ENCODE measurements at places on chromosomes 6 and 20. TPM values are rescaled to one million over a fixed set of nuclear protein-coding genes. Genes with fewer than 3 reads are reported as not detected.

HLA-DQB1 gene
- total RNA-seq = 9.8 TPM

- H3K4me3 ChIP-seq = peak overlapping the region; percentile 97
- no peak for DNase-seq
- peaks cover 39% of the 10 kb centered on the region for H3K4me1 ChIP-seq
- H3K36me3 ChIP-seq = peaks cover 32% of the 10 kb centered on the region
Observed at GRCh38 chr6:132814716-132815570, 574 bp downstream of the RPS12 start.

DNA sequence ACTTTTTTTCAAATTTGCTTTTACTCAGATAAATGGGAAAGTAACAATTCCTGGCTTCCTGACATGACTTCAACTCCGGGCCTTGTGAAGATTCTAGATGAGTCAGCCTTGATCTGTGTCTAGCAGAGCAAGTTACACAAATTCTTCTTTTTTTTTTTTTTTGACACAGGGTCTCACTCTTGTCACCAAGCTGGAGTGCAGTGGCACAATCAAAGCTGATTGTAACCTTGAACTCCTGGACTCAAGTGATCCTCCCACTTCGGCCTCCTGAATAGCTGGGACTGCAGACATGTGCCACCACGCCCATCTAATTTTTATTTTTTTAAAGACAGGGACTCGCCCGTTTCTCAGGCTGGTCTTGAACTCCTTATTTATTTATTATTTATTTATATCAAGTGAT, 7.3 kb upstream of the ARHGAP18 start:
- no peaks in the 10 kb centered on the region for H3K27me3 ChIP-seq
- DNase-seq = no peak
- no peak overlapping the region for H3K27ac ChIP-seq
- no peaks in the 10 kb centered on the region for H3K36me3 ChIP-seq
- no peak overlapping the region for H3K4me3 ChIP-seq
- peaks cover 7% of the 10 kb centered on the region for H3K4me1 ChIP-seq

ACOT13 gene
- total RNA-seq = 18.7 TPM

- no peak overlapping the region for H3K27ac ChIP-seq
- no peaks in the 10 kb centered on the region for H3K4me1 ChIP-seq
- no peak for DNase-seq
- peaks cover 31% of the 10 kb centered on the region for H3K27me3 ChIP-seq
- H3K4me3 ChIP-seq = no peak overlapping the region
Observed at GRCh38 chr6:6178795-6179194, 141.7 kb downstream of the F13A1 start.

DNA sequence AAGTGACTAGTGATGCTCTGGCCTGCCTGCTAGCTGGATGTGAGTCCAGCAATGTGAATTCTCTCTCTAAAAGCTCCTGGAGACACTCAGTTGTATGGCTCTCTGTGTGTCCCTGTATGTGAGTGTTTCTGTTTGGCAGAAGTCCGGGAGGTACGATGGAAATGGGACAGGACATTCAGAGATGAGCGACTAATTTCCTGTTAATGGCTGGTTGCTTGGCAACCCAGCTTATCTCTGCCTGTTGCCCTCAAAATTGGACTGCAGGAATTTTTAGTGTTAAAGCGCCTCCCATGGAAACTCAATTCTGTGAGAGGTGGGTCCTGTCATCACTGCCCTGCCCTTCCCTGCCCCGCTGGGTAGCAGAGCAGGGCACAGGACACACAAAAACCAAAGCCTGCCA, 136.8 kb upstream of the LRFN2 start:
- H3K4me1 ChIP-seq = peaks cover 46% of the 10 kb centered on the region
- H3K27ac ChIP-seq = peak overlapping the region; percentile 22
- DNase-seq = no peak
- no peak overlapping the region for H3K4me3 ChIP-seq
- no peaks in the 10 kb centered on the region for H3K36me3 ChIP-seq

GRCh38 chr20:54431156-54431944, 44.0 kb upstream of the DOK5 start:
- no peak for DNase-seq
- H3K4me3 ChIP-seq = no peak overlapping the region
- H3K4me1 ChIP-seq = no peaks in the 10 kb centered on the region
- no peaks in the 10 kb centered on the region for H3K27me3 ChIP-seq
- no peak overlapping the region for H3K27ac ChIP-seq

- no peaks in the 10 kb centered on the region for H3K27me3 ChIP-seq
- peaks cover 18% of the 10 kb centered on the region for H3K4me1 ChIP-seq
- DNase-seq = no peak
- H3K4me3 ChIP-seq = no peak overlapping the region
Observed at GRCh38 chr20:13441388-13441787, 197.3 kb downstream of the TASP1 start.

GSTA3 gene
- total RNA-seq = not detected

GRCh38 chr20:57592263-57593092, 27.7 kb downstream of the ZBP1 start:
- no peak for DNase-seq
- H3K4me1 ChIP-seq = peaks cover 4% of the 10 kb centered on the region
- H3K27me3 ChIP-seq = peaks cover 55% of the 10 kb centered on the region

GRCh38 chr6:125884634-125885371, 71.8 kb upstream of the HINT3 start:
- no peak overlapping the region for H3K27ac ChIP-seq
- no peak for DNase-seq
- no peaks in the 10 kb centered on the region for H3K27me3 ChIP-seq

CRISP3 gene
- total RNA-seq = 0.85 TPM

MCHR2 gene
- not detected for total RNA-seq

GPR6 gene
- total RNA-seq = not detected

CDKAL1 gene
- total RNA-seq = 22.6 TPM

GRCh38 chr20:33175123-33175522, 7.2 kb downstream of the BPIFA2 start:
- peaks cover 18% of the 10 kb centered on the region for H3K4me1 ChIP-seq
- DNase-seq = no peak
- H3K4me3 ChIP-seq = no peak overlapping the region

DNA sequence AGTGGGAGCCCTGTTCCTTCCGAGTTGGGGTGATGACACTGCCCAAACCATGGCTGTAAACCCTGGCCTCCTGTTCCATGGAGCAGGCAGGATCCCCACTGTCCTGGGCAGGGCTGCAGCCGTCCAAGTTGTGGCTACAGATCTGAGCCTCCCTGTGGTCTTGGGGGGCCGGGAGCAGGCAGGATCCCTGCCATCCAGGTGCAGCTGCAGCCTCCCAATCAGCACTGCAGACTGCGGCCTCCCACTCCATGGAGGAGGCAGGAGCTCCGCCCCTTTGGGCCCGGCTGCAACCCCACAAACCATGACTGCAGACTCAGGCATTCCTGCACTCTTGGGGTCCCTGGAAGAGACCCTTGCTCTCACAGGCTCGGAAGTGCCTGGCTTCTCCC, 872.1 kb upstream of the GJE1 start:
- H3K4me3 ChIP-seq = no peak overlapping the region
- no peak overlapping the region for H3K27ac ChIP-seq
- no peaks in the 10 kb centered on the region for H3K36me3 ChIP-seq
- H3K27me3 ChIP-seq = no peaks in the 10 kb centered on the region
- DNase-seq = no peak

DNA sequence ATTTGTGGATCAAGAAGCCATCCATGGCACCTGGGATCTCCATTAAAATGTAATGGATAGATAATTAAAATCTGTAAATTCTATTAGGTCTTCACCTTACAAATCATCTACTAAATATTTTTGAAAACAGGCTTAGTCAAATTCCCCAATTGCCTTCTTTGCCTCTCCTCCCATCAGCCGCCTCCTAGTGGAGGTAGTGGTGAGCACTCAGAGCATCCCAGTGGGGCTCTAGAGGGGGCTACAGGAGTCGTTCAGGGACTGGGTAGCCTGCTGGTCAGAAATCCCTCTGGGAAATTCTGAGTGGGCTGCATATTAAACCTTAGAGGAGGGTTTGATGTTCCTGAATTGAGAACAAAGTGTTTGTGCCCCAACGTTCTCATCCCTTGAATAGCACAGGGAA, 20.8 kb upstream of the PAX1 start:
- H3K27ac ChIP-seq = no peak overlapping the region
- DNase-seq = no peak
- no peaks in the 10 kb centered on the region for H3K36me3 ChIP-seq
- peaks cover 10% of the 10 kb centered on the region for H3K4me1 ChIP-seq
- H3K27me3 ChIP-seq = peaks cover 45% of the 10 kb centered on the region
- no peak overlapping the region for H3K4me3 ChIP-seq

GRCh38 chr20:47917549-47918070, 132.3 kb upstream of the SULF2 start:
- peaks cover 10% of the 10 kb centered on the region for H3K36me3 ChIP-seq
- H3K27ac ChIP-seq = no peak overlapping the region
- peaks cover 5% of the 10 kb centered on the region for H3K27me3 ChIP-seq
- DNase-seq = no peak
- H3K4me1 ChIP-seq = peaks cover 24% of the 10 kb centered on the region

DNA sequence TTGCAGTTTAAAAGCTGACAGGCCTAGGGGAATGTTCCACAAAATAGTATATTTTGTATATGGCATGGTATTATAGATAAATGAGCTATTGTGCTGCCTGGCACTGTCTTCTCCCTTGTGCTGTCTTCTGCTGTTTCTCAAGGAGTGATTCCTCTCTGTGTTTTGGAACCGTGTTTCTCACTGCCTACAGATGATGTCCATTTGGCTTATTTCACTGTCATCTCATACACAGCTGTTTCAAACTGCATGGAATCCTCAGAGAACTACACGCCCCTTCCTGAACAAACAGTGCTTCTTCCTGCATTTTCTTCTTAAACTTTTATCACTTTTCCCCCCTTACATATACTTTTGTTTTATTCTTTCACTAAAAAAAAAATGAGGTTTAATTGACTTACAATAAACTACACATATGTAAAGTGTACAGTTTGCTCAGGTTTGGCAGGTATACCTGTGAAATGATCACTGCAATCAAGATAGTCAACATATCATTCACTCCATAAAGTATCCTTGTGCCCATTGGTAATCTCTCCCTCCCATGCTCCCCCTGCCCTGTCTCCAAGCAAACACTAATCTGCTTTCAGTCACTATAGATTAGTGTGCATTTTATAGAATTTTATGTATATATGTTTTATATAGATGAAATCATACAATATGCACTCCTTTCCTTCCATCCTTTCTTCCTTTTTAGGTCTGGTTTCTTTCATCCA, 43.0 kb downstream of the CBFA2T2 start:
- no peaks in the 10 kb centered on the region for H3K27me3 ChIP-seq
- DNase-seq = no peak
- peaks cover 11% of the 10 kb centered on the region for H3K36me3 ChIP-seq

MAP7 gene
- total RNA-seq = 15.5 TPM

HS3ST5 gene
- total RNA-seq = 0.16 TPM

CST4 gene
- total RNA-seq = not detected

DNA sequence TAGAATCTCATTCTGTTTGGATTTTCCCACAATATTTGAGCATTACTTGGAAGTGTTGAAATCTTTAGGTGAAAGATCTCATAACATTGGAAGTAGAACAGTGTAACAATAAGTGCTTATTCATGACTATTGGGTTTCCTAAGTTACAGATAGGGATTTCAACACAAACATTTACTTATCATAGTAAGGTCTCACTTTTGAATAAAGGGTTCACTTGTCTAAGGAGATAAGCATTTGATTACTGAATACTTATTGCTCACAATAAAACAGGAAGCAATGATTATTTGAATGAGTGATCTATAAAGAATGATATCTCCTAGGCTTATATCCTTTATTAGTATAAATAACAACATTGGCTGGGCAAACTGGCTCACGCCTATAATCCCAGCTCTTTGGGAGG, 14.8 kb downstream of the DDX43 start:
- no peak overlapping the region for H3K27ac ChIP-seq
- H3K4me1 ChIP-seq = no peaks in the 10 kb centered on the region
- no peak for DNase-seq
- no peaks in the 10 kb centered on the region for H3K27me3 ChIP-seq

DNA sequence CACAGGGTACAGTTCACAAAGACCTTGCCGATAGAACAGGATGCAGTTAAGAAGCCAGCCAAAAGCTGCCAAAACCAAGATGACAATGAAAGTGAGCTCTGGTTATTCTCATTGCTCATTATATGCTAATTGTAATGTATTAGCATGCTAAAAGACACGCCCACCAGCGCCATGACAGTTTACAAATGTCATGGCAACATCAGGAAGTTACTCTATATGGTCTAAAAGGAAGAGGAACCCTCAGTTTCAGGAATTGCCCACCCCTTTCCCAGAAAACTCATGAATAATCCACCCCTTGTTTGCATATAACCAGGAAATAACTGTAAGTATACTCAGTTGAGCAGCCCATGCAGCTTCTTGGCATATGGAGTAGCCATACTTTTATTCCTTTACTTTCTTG, 748.7 kb downstream of the QKI start:
- H3K4me1 ChIP-seq = no peaks in the 10 kb centered on the region
- no peak overlapping the region for H3K27ac ChIP-seq
- peaks cover 11% of the 10 kb centered on the region for H3K27me3 ChIP-seq
- no peak for DNase-seq
- no peaks in the 10 kb centered on the region for H3K36me3 ChIP-seq

OR5V1 gene
- total RNA-seq = not detected

CCN6 gene
- not detected for total RNA-seq

DNA sequence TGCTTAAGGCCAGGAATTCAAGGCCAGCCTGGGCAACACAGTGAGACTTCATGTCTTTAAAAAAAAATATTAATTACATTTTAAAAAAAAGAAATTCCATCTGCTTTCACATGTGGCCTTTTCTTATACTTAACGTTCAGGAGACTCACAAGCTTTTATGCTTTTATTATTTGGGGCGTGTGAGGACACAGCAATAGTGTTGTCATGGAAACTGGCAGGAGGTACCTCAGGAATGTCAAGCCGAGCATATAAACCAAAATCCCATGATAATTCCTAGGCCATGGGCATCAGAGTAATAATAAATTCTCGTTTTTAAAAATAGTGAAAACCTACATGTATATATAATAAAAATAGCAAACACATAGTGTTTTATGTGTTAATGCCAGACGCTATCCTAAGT, 89.8 kb downstream of the IYD start:
- H3K27me3 ChIP-seq = no peaks in the 10 kb centered on the region
- DNase-seq = no peak
- H3K27ac ChIP-seq = no peak overlapping the region
- H3K4me3 ChIP-seq = no peak overlapping the region

DNA sequence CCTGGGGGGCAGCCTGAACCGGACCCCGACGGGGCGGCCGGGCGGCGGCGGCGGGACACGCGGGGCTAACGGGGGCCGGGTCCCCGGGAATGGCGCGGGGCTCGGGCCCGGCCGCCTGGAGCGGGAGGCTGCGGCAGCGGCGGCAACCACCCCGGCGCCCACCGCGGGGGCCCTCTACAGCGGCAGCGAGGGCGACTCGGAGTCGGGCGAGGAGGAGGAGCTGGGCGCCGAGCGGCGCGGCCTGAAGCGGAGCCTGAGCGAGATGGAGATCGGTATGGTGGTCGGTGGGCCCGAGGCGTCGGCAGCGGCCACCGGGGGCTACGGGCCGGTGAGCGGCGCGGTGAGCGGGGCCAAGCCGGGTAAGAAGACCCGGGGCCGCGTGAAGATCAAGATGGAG, 636 bp downstream of the SRF start:
- no peak for DNase-seq
- no peaks in the 10 kb centered on the region for H3K27me3 ChIP-seq
- peaks cover 3% of the 10 kb centered on the region for H3K36me3 ChIP-seq
- H3K4me1 ChIP-seq = peaks cover 31% of the 10 kb centered on the region
- peak overlapping the region; percentile 90 for H3K4me3 ChIP-seq

Data from mesothelial cell of epicardium (in vitro differentiated cells).